G401 (cell line): ENCODE measurements at places on chromosomes 16 and 17. TPM values are rescaled to one million over a fixed set of nuclear protein-coding genes. Genes with fewer than 3 reads are reported as not detected.
A peak's percentile ranks its signal among the peaks of the same experiment; 100 is the strongest.

LGALS9B gene
- not detected in 2 replicates for total RNA-seq

CCL5 gene
- total RNA-seq, result not detected in 2 replicates

RPL38 gene
- total RNA-seq, result 1,888 and 3,125 TPM in 2 replicates

CACNG1 gene
- not detected in 2 replicates for total RNA-seq

DNA sequence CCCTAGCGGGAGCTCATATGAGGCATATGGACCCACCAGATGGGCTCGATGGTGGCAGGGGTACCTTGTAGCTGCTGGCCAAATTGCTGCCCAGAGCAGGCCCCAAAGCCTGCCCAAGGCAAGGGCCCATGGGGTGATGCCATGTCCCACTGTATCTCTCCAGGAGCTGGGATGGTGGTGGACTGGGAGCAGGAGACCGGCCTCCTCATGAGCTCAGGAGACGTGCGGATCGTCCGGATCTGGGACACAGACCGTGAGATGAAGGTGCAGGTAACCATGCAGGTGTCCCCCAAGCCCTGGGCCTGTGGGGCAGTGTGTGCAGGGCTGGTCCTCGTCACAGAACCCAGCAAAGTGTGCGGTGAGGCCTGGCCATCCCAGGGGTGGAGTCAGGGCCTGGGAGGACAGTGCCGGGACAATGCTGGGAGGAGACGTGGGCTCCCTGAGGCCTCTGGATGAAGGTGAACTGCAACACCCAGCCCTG, 34.1 kb upstream of the CHMP6 start:
- DNase-seq, result no peak

DNA sequence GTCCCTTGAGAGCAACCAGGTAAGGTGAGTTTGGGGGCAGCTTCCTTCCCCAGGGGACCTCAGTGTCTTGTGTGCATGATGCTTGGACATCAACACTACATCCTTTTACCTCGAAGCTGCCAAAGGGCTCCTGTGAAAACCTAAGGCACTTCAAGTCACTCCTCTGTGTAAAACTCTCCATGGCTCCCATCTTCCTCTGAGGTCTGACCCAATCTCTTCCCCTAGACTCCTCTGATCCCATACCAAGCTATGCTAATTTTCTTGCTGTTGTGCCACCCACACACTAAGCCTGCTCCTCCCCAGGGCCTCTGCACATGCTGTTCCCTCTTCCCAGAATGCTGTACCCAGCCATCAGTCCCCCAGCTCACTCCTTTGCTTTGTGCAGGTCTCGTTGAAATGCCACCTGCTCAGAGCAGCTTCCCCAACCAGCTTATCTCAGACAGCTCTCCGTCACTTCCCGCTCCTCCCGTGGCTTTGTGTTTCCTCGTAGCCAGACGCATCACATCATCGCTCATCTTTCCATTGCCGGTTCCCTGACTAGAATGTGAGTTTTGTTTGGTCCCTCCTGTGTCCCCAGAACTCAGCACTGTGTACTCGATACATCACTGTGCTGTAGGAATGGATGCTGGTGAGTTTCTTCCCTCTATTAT, 78.4 kb downstream of the CNGB1 start:
- no peak for DNase-seq

DNA sequence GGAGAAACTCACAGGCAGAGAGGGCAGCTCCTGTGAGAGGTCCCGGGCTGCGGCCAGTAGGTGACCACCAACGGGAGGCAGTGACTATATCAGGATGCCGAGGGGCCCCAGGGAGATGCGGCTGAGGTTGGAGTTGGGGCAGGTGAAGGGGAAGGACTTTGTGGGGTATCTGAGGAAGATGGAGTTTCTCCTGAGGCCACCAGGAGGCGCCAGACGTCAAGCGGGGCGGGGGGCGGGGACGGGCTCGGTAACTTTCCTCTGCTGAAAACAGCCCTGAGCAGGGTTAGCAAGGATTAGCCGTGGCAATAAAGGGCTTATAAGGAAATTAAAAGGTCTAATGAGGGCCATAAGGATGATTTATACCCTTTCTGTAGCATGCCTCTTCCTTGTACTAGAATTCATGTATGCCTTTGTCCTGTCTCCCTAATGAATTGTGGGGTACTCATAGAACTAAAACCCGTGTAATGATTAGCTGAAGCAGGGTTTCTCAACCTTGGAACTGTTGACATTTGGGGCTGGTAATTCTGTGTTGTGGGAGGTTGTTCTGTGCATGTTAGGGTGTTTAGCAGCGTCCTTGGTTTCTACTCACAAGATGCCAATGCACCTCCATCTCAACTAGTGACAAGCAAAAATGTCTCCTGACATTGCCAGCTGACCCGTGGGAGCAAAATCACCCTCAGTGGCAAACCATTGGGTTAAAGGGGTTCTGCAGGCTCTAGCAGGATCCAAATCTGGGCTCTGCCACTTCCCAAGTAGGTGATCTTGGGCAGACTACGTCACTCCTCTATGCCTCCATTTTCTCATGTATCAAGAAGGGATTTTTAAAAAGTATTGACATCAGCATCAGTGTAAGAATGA, 74.8 kb upstream of the GRIN2A start:
- DNase-seq, result peak; percentile 20

- DNase-seq, result no peak
Measured at GRCh38 chr17:49051269-49051668, 54.1 kb downstream of the IGF2BP1 start.

DNA sequence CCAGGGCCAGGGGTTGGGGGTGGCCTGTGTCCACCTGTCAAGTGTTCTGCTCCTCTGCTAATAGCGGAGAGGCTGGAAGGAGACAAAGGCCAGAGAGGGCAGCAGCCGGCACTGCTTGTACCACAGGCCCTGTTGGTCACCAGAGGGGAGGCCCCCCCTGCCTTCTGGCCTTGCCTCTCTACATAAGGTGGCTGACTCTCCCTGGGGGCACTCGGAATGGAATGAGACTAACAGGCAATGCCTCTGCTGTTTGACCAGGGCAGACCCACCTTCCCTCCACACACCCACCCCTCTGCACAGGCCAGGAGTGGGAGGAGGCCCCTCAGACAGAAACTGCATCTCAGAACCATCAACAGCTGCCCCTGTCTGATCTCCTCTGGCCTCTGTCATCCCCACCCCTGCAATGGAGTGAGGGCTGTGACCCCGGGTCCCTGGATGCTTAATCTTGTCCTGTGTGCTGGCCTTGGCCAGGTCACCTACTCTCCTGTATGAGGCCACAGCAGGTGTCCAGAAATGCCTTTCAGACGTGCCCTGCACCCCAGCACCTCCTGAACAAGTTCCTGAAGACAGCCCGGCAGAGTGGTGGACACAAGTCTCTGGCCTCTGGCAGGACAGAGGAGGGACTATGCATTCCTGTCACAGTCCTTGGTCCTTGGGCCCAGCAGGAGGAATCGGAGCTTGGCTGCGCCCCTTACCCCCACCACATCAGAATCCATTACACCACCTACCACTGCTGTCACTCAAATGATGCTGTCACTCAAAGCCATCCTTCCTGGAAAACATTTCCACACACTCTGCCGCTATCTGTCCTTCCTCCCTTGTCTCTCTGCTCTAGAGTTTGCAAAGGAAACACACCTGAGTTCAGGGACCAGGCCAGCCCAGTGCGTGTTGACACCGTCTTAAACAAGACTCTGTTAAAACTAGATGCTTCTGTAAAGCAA, 107.5 kb upstream of the ZNF750 start:
- DNase-seq, result no peak

DNA sequence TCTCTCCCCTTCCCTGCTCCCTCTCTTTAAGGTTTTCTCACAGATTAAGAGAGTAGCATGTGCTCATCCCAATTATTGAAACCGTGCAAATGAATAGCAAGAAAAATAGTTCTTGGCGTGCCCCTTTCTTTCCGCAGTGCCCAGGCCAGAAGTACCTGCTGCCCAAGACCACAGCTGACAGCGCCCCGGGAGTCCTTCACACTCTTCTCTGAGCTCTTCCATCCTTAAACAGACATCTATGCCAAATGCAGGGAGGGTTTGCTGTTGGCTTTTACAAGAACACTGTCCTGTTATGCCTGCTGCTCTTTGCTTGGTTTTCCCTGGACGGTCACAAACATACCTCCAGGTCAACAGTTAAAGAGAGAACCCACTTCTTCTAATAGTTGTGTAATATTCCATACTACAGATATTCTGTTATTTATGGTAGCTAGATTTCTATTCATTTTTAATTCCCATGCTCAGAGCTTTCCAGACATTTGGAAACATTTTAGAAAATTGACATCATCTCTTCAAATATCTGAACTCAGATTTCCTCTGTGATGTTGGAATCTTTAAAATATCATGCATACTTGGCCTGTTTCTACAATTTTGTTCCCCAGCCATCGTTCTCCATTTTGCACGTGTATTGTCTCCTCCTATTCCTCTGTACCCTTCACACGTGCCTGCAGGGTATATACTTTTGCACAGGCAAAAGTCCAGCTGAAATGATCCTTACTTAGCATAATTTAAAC, 416.7 kb downstream of the WWOX start:
- DNase-seq, result peak; percentile 94

DNA sequence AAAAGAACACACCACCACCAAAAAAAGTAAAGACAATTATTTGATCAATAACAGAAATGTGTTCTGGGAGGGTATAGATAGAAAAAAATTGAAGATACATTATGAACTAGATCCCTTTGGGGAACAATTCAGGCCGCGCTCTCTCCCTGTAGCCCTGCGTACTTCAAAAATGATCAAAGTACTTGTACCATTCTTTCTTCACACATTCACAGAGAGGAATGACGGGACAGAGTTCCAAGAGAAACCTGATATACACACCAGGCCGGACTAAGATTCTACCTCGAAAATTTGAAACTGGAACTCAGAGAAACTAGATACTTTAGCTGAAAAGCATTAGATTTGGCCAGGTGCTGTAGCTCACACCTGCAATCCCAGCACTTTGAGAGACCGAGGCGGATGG, 50.0 kb downstream of the CNOT1 start:
- no peak for DNase-seq

- no peak for DNase-seq
Measured at GRCh38 chr17:39243155-39243554, 17.4 kb upstream of the STAC2 start.

DNA sequence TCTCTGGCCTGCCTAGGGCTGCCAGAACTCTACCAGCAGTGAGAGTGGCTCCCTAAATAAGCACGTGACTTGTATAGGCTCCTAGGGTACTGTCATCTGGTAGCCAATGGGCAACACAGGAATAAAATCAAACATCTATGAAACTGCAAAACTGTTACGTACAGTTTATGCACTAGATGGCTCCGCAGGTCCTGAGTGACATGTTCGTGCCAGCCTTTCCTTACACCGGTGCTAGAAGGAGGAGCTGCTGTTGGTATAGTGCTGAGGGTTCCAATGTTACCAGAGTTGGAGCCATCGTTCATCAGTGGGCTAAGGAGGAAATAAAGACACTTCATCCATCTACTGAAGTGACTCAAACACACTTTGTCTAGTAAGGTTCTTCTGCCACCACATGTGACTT, 63.2 kb upstream of the TRAP1 start:
- DNase-seq, result no peak

DNA sequence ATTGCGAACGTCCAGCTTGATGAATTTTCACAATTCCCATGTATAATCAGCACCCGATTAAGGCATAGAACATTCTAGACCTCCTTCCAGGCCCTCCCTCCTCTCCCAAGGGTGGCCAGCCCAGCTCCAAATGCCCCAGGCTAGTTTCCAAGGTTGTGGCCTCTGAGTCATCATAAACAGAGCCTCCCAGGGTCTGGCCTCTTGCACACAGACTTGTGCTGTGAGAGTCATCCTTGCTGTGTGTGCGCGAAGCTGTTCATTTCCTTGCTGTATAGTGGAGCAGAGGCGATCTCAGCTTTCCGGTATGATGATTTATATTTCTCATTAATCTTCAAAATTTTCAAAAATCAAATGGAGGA, 20.5 kb upstream of the JPH3 start:
- peak; percentile 82 for DNase-seq

GRCh38 chr17:42111871-42112551, 503 bp downstream of the DHX58 start:
- no peak for DNase-seq

DNA sequence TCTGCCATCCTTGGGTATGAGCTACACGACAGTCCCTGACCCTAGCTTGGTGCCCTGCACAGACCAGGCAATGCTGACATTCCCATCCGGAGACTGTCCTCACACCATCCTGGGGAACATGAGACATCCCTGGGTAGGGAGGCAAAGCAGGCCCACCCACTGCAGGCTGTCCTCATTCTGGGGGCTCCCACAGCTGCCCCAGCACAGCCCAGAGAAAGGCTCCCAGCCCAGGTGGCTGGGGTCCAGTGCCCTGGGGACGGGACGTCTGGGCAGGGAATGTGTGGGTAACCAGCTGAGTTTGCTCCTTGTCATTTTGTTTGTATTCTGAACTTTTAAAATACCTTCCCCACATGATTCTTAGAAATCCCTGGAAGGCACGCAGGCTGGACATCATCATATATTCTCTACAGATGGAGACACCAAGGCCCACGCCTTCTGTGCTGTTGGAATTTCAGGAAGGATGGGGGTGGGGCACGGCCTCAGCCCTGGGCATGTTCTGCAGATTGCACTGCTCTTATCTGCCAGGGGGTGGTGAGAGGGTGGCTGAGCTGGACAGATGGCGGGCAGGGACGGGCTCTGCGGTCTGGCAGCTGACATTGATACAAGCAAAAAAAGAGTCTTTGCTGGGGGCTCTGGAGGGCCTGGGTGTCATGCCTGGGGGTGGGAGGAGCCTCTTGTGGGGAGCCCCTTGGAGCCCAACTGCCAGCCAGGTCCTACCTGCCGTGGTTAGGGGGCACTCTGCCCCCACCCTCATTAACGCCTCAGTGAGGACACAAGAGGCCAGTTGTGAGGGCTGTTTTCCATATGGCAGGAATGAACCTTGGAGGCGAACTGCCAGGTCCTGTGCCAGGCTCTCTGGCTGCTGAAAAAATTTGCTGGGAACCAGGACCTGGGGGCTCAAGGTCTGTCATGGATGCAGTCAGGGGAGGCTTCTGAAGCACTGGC, 28.4 kb downstream of the LRRC75A start:
- peak; percentile 91 for DNase-seq

DNA sequence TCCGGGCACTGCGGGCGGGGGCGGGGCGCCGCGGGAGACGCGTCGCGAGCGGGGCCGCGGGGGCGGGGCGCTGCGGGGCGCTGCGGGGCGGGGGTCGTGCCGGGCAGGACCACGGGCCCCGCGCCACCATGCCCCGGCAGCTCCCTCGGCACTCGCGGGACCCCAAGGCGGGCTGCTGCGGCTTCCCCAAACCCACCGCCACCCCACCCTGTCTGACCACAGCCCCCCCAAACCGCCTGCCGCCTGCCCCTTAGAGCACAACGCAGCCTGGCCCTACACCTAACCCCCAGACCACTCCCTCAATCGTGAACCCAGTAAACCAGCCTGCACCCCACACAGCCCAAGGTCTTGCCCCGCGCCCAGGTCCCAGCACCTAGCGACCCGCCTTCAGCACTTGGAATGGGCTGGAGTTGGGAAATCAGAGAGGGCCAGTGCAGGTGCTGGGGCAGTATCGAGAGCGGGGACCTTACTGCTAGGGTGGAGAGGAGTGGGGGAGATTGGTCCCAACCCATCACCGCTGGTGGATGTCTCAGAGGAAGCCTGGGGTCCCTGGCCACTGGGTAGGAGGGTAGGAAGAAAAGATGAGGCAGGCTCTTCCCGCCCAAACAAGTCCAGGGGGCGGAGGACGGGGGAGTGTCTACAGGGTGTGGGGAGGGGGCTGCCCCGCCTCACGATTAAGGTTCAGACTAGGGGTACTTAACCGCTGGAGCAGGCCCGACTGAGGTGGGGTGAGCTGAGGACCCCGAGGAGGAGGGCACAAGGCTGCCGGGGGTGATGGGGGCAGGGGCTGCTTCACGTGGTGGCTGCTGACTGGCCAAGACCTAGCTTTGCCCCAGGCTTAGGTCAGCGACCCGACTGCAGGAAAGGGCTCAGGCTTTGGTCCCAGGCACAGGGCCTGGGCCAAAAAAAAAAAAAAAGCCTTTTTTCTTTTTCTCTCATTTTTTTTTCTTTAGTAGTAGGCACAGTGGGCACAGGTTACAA, 539 bp upstream of the VAMP2 start:
- peak; percentile 54 for DNase-seq

- peak; percentile 75 for DNase-seq
Measured at GRCh38 chr17:75920045-75920560, 15.4 kb upstream of the MRPL38 start.
